Amniotic epithelial cell (primary cell): ENCODE measurements at places on chromosomes 11 and 22.

DNA sequence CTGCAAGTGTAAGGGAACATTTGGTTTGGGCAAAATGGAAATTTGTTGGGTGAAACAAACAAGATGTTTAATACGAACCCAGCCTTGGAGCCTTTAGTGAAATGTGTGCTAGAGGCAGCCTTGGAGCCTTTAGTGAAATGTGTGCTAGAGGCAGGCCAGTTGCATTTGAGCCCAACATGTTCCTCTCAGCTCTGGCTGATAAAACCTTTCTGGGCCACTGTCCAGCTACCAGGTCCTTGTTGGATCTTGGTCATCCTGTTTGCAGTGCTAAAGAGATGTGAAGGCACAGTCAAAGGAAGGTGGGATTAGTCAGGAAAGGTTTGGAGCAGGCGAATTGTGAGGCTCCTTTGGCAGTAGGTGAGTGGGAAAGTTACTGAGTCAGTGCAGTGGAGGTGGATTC lies 48.9 kb downstream of the CEP164 start:
- DNase-seq, result no peak

DNA sequence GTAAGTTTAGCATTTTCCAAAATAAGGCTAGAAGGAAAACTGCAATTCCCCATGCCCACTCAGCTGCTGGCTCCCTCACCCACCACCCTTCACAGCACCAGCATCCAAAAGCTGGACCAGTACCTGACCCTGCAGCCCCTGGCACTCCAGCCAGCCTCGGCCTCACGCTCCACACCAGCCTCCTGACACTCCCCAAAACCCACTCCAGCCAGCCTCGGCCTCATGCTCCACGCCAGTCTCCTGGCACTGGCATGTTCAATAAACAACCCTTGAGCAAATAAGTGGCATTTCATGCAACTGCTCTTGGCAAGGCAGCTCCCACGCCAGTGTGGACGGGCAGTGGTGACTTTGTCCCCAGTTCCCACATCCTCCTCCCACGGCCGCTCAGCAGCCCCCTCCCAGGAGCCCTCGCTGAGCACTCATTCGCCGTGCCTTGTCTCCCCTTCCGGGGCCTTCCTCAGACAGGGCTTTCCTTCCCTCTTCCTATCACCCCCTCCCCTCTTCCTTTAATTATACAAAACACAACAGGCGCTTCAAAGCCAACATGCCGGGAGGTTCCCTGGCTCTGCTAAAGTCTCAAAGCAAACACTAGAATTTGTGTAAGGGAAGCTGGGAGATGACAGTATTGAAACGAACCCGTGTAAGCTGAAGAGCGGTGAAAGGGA lies 6.8 kb downstream of the TOLLIP start:
- no peak for DNase-seq

DNA sequence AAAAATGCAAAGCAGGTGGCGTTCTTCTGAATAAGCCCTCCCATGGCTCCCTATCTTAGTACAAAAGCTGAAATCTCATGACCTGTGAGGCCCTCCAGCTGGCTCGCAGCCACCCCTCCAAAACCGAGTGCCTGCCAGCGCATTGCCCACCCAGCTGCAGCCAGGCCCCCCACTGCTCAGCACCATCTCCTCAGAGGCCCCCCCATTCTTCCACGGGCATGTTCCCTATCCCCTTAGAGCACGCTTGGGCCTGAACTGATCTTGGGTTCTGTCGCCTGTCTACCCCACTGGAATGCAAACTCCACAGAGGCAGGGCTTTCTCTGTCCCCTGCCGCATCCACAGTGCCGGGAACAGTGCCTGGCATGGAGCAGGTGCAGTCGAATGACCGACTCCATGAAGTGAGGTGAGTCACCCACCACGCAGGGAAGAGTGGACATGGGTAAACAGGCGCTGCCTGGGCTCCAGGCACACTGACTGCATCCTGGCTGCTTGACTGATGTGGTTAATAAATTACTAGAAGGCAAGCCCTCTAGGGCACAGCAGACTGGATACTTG lies 11.3 kb upstream of the EFCAB6 start:
- DNase-seq, result peak; percentile 3

- no peak for DNase-seq
Measured at GRCh38 chr11:12152321-12152720, 41.9 kb downstream of the MICAL2 start.

GRCh38 chr22:31288496-31289240 lies 3.6 kb downstream of the PIK3IP1 start:
- DNase-seq, result peak; percentile 43

- DNase-seq, result no peak
Measured at GRCh38 chr11:126121296-126121695, 58.6 kb upstream of the CDON start.

GRCh38 chr11:134538742-134539141 lies 126.7 kb upstream of the B3GAT1 start:
- no peak for DNase-seq

- DNase-seq, result peak; percentile 22
Measured at GRCh38 chr11:106668147-106668546, 350.1 kb downstream of the GUCY1A2 start.
